ENCODE measurements at places on chromosomes 6 and 20.

DNA sequence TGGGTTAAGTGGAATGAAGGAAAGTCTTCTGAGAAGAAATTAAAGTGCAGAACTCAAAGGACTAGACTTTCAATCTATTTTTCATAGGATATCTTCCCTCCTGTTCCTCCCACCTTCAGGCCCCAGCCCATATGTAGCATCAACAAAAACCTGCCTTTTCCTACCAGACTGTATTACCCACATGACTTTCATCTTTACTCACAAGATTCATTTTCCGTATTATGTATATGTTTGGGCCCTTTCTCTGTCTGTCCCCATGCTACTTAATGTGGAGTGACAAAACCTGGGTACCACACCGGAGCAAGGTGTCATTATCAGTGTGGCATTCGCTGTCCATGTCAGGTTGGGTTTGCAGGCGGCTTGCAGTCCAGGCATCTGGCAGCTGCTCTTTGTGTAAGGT is 18.8 kb upstream of the CNR1 start:
- no peak for DNase-seq

- DNase-seq = no peak
Measured at GRCh38 chr6:24188578-24189080, 62.6 kb downstream of the NRSN1 start.

GRCh38 chr6:117906958-117907600 is at the start of gene SLC35F1:
Gene SLC35F1, plus strand, starts transcription at chr6:117907264.
- DNase-seq = peak; percentile 73

GRCh38 chr20:21272679-21273078 is 30.5 kb upstream of the XRN2 start:
- no peak for DNase-seq

GRCh38 chr6:80454661-80455365 is 348.3 kb downstream of the BCKDHB start:
- no peak for DNase-seq

GRCh38 chr20:61169874-61170273 is 82.2 kb upstream of the CDH4 start:
- no peak for DNase-seq

Measured in right cardiac atrium (tissue), 5 donors.